ENCODE measurements at places on chromosomes 3 and 15.

- no peak overlapping the region for H3K27ac ChIP-seq
- no peaks in the 10 kb centered on the region for H3K4me1 ChIP-seq
- no peak overlapping the region for H3K4me3 ChIP-seq
These were observed 87.7 kb downstream of the KCNAB1 start for GRCh38 chr3:156207802-156208685.

DNA sequence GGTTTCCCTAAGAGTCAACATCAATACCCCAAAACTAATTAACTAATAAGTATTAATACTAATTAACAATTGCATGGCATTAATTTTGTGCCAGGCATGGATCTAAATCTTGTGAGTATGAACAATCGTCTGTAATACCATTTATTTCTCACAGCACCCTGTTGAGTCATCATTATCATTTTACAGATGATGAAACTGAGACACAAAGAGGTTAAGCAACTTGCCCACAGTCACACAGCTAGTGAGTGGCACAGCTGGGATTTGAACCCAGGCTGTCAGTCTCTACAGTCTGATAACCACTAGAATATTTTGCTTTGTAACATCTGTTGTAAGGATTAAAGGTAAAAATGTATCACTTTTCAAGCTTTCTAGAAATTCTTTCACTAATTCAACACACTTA lies 423.4 kb upstream of the WNT5A start:
- H3K27me3 ChIP-seq: no peaks in the 10 kb centered on the region
- H3K4me3 ChIP-seq: no peak overlapping the region
- H3K4me1 ChIP-seq: no peaks in the 10 kb centered on the region
- no peaks in the 10 kb centered on the region for H3K36me3 ChIP-seq
- H3K27ac ChIP-seq: no peak overlapping the region

- H3K4me1 ChIP-seq: peaks cover 30% of the 10 kb centered on the region
- H3K36me3 ChIP-seq: no peaks in the 10 kb centered on the region
- H3K27me3 ChIP-seq: peaks cover 26% of the 10 kb centered on the region
- no peak overlapping the region for H3K27ac ChIP-seq
- H3K4me3 ChIP-seq: no peak overlapping the region
These were observed 2.0 kb upstream of the EFCC1 start for GRCh38 chr3:128999102-128999501.

- H3K4me1 ChIP-seq: no peaks in the 10 kb centered on the region
- no peaks in the 10 kb centered on the region for H3K27me3 ChIP-seq
- DNase-seq: no peak
- no peak overlapping the region for H3K4me3 ChIP-seq
These were observed 4.9 kb upstream of the ZNF662 start for GRCh38 chr3:42901073-42901415.

- peaks cover 11% of the 10 kb centered on the region for H3K4me1 ChIP-seq
- no peak for DNase-seq
- H3K36me3 ChIP-seq: no peaks in the 10 kb centered on the region
- H3K27ac ChIP-seq: no peak overlapping the region
- H3K4me3 ChIP-seq: no peak overlapping the region
- no peaks in the 10 kb centered on the region for H3K27me3 ChIP-seq
These were observed 475.0 kb upstream of the PROK2 start for GRCh38 chr3:72259755-72260587.

- H3K27me3 ChIP-seq: no peaks in the 10 kb centered on the region
- DNase-seq: no peak
- peaks cover 39% of the 10 kb centered on the region for H3K4me1 ChIP-seq
- H3K27ac ChIP-seq: peak overlapping the region; percentile 68
- no peaks in the 10 kb centered on the region for H3K36me3 ChIP-seq
These were observed 14.4 kb downstream of the EFCC1 start for GRCh38 chr3:129015388-129016105.

DNA sequence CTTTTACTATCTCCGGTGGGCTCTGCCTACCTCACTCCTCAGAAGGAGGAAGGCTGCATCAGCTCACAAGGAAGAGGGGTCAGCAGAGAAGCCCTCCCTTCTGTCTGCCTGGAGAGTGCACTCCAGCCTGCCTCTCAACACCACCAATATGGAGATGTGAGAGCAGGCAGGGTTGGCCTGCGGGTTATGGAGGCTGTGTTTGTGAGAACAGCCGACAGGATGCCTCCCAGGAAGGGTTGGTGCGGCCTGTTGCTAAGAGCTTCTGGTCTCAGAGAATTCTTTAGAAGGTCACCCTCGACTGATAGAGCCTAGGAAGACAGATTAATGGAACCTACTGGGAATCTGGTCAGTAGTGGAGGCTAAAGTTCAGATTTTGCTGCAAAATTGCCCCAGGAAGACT lies 326.1 kb downstream of the NTRK3 start:
- no peaks in the 10 kb centered on the region for H3K36me3 ChIP-seq
- H3K27me3 ChIP-seq: no peaks in the 10 kb centered on the region
- no peaks in the 10 kb centered on the region for H3K4me1 ChIP-seq

DNA sequence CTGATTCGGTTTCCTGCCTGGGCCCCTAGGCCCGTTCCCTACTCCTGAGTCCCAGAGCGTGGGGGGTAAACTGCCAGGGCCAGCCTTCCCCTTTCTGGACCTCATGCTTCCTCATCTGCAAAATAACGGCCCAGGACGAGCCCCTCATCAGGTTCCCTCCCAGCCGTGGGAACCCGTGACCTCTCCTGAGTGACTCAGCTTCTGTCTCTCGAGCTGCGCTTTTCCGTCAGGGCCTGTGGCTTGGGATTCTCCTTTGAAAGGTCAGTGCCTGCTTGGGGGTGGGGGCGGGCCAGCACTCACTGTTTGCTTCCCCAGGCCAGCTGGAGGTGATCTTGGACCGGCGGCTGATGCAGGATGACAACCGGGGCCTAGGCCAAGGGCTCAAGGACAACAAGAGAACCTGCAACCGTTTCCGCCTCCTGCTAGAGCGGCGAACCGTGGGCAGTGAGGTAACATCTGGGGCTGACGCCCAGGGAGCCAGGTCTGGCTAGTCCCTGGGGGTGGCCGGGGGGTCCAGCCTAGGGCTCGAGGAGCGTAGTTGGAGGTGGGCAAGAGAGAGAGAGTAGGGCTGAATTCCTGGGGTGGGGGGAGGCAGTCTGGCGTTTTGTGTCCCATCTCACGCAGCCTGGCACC lies 12.8 kb downstream of the MAN2A2 start:
- H3K27ac ChIP-seq: no peak overlapping the region
- H3K36me3 ChIP-seq: peaks cover 98% of the 10 kb centered on the region
- H3K27me3 ChIP-seq: no peaks in the 10 kb centered on the region

- no peaks in the 10 kb centered on the region for H3K36me3 ChIP-seq
- no peak overlapping the region for H3K27ac ChIP-seq
- no peak overlapping the region for H3K4me3 ChIP-seq
- H3K27me3 ChIP-seq: no peaks in the 10 kb centered on the region
- H3K4me1 ChIP-seq: no peaks in the 10 kb centered on the region
- no peak for DNase-seq
These were observed 278.4 kb downstream of the MFSD1 start for GRCh38 chr3:159080256-159080655.

DNA sequence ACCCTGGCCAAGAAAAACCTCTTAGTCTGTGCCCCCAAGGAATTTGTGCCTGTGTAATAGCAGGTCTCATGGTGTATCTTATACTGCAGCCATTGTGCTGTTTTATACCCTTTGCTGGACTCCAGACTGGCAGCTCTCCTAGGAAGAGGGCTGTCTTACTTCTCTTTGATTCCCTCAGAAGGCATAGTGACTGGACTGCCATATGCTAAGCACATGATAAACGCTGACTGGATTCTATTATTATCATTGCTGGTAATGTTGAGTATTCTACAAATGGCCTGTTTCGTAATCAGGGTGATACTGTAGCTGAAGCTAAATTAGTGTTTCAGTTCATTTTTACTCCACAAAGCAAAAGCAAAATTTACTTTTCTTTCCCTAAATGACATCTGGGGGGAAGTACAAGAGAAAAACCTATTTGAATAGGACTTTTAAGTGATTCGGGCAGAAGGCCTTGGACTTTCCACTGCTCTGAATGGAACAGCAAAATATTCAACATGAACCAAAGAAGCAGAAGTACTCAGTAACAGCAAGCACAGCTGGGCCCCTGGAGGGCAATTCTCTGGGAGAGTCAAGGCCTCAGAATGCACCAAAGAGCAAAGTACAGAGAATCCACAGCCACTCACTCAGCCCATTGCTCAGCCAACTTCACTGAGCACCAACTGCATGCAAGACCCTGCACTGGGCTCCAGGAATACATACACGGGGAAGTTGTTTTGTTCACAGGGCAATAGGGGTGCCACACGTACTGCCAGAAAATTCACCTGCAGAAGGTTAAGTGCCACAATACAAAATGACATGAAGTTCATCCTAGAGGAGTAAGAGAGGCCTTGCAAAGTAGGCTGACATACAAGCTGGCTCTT lies 7.9 kb upstream of the BCL2A1 start:
- no peaks in the 10 kb centered on the region for H3K36me3 ChIP-seq
- H3K27ac ChIP-seq: no peak overlapping the region
- H3K27me3 ChIP-seq: no peaks in the 10 kb centered on the region
- no peak for DNase-seq

GRCh38 chr3:183160616-183161015 lies 1.9 kb downstream of the LAMP3 start:
- H3K4me3 ChIP-seq: no peak overlapping the region
- no peaks in the 10 kb centered on the region for H3K36me3 ChIP-seq
- DNase-seq: no peak
- no peak overlapping the region for H3K27ac ChIP-seq
- no peaks in the 10 kb centered on the region for H3K27me3 ChIP-seq
- H3K4me1 ChIP-seq: peaks cover 4% of the 10 kb centered on the region

- H3K27me3 ChIP-seq: no peaks in the 10 kb centered on the region
- no peaks in the 10 kb centered on the region for H3K4me1 ChIP-seq
- no peak for DNase-seq
These were observed 75.7 kb upstream of the EPHB3 start for GRCh38 chr3:184485906-184486305.

- H3K4me1 ChIP-seq: no peaks in the 10 kb centered on the region
- no peak for DNase-seq
- H3K4me3 ChIP-seq: no peak overlapping the region
- H3K27ac ChIP-seq: no peak overlapping the region
- H3K36me3 ChIP-seq: peaks cover 14% of the 10 kb centered on the region
These were observed 104.9 kb upstream of the LRRFIP2 start for GRCh38 chr3:37279236-37279635.

- no peak for DNase-seq
- no peaks in the 10 kb centered on the region for H3K27me3 ChIP-seq
- H3K27ac ChIP-seq: no peak overlapping the region
- H3K4me1 ChIP-seq: no peaks in the 10 kb centered on the region
These were observed 27.6 kb downstream of the BDH1 start for GRCh38 chr3:197528190-197528589.

GRCh38 chr3:45054196-45054857 lies 28.2 kb downstream of the CLEC3B start:
- H3K27me3 ChIP-seq: no peaks in the 10 kb centered on the region
- H3K36me3 ChIP-seq: no peaks in the 10 kb centered on the region
- no peak for DNase-seq
- no peak overlapping the region for H3K27ac ChIP-seq

- H3K27me3 ChIP-seq: no peaks in the 10 kb centered on the region
- DNase-seq: no peak
- no peak overlapping the region for H3K4me3 ChIP-seq
- no peaks in the 10 kb centered on the region for H3K4me1 ChIP-seq
These were observed 68.4 kb upstream of the LARS2 start for GRCh38 chr3:45319996-45320305.

GRCh38 chr3:94063496-94064119 lies 747 bp downstream of the NSUN3 start:
- H3K4me3 ChIP-seq: peak overlapping the region; percentile 89
- H3K36me3 ChIP-seq: no peaks in the 10 kb centered on the region
- DNase-seq: no peak
- H3K27me3 ChIP-seq: no peaks in the 10 kb centered on the region
- H3K4me1 ChIP-seq: peaks cover 9% of the 10 kb centered on the region

DNA sequence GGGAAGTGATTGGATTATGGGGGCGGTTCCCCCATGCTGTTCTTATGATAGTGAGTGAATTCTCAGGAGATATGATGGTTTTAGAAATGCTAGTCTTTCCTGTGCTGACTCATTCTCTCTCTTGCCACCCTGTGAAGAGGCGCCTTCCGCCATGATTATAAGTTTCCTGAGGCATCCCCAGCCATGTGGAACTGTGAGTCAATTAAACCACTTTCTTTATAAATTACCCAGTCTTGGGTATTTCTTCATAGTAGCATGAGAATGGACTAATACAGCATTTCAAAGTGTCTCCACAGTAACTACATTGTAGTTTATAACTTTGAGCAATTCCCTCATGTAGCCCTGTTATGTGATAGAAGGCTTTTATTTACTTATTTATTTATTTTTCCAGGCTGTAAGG lies 128.8 kb upstream of the CHRNA7 start:
- no peaks in the 10 kb centered on the region for H3K4me1 ChIP-seq
- no peak for DNase-seq
- H3K27me3 ChIP-seq: no peaks in the 10 kb centered on the region
- no peaks in the 10 kb centered on the region for H3K36me3 ChIP-seq
- no peak overlapping the region for H3K27ac ChIP-seq

- no peak for DNase-seq
- no peaks in the 10 kb centered on the region for H3K4me1 ChIP-seq
- H3K4me3 ChIP-seq: no peak overlapping the region
- H3K27ac ChIP-seq: no peak overlapping the region
- H3K36me3 ChIP-seq: no peaks in the 10 kb centered on the region
- H3K27me3 ChIP-seq: no peaks in the 10 kb centered on the region
These were observed 479.8 kb downstream of the PLOD2 start for GRCh38 chr3:145681181-145681580.

DNA sequence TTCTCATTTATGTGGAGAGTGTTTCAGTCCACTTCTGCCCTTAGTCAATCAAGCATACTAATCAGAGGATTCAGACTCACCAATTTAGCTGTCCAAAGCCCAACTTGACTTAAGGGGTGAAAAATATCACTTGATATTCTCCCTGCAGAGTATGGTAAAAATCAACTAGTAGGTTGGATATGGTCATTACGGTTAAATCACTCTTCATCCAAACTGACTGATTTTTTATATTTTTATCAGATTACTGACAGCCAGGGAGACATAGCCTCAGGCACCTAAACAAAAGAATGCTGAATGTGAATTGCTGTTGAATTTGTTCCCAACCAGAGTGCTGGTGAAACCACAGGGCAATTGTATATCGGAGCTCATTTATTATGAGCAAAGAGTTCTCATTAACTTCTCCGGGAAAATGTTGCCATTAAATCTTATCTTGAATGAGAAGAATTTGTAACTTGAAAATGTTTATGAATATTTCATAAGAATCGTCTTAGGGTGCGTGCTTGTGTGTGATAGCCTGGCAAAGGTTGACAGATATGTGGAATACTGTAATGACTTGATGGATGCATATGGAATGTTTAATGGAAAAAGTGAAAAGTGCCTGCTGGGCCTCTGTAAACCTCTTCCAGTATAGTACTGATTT lies 411.2 kb downstream of the NAALADL2 start:
- no peak overlapping the region for H3K4me3 ChIP-seq
- H3K27ac ChIP-seq: no peak overlapping the region
- no peaks in the 10 kb centered on the region for H3K27me3 ChIP-seq
- no peaks in the 10 kb centered on the region for H3K36me3 ChIP-seq
- no peak for DNase-seq
